ENCODE measurements at places on chromosomes 6 and 20.

DNA sequence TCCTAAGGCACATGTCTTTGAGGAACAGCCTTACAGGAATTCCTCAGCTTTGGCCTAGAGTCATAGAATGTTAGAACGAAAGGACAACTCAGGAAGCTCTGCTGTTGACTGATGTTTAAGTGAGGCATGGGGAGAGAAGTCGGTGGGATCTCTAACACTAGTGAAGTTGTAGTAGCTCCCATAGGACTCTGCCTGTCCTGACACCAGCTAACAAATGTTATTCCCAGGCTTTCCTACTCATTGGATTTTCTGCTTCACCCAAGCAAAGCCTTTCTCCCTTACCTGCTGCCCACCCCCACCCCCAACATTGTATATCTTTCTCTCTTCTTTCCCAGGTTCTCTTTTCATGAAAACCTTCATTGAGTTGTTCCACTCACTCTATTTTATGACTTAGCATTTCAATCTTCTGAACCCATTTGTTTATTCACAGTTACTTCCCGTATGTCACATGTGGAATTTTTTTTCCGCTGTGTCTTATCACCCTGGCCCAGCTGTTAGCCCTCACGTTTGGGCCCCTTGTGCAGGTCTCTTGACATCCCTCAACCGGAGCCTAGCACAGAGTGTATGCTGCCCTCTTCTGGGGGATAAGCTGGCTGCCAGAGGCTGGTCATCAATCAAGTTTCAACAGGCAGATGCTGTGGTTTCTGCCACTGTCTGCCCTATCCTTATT is 39.2 kb upstream of the RNF8 start:
- DNase-seq = no peak

DNA sequence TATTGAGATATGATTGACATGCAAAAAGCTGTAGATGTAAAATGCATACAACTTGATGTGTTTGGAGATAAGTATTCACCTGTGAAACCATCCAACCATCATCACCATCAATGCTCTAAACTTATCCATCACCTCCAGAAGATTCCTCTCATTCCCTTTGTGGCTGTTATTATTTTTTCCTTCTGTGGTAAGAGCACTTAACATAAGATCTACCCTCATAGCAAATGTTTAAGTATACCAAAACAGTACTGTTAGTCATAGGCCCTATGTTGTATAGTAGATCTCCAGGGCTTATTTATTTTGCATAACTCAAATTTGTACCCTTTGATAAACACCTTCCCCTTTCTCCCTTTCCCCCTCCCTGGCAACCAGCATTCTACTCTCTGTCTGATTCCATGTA is 31.2 kb upstream of the CCN6 start:
- no peak for DNase-seq

DNA sequence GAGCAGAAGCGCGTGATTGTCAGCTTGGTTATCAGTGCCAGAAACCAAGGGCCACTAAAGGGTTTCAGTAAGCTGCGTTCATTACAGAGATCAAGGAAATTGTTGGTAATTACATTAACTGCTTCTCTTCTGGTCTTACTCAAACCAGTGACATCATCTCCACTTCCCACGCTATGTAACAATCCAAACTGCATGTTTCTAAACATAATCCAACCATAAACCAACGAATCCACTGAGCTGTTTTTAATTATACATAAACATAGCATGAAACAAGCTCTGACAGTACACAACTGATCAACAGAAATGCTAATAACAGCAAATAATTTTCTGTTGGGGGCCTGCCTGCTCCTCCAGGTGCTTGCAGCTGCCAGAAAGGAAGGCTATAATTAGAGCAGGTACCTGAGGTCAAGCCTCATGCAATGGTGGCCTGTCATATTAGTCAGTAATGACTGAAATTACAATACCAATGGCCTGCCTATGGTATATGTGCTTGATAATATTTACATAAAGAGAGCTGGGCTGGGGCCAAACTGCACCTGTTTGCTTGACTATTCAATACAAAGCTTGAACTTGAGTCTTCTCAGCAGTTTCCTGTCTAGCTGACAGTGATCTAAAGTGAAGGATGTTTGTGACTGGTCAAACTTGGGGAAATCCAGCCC is 40.1 kb downstream of the ILRUN start:
- no peak for DNase-seq

GRCh38 chr6:54689620-54690019 is 157.0 kb upstream of the FAM83B start:
- DNase-seq = no peak

GRCh38 chr6:160634706-160635105 is 29.4 kb downstream of the LPA start:
- DNase-seq = no peak

DNA sequence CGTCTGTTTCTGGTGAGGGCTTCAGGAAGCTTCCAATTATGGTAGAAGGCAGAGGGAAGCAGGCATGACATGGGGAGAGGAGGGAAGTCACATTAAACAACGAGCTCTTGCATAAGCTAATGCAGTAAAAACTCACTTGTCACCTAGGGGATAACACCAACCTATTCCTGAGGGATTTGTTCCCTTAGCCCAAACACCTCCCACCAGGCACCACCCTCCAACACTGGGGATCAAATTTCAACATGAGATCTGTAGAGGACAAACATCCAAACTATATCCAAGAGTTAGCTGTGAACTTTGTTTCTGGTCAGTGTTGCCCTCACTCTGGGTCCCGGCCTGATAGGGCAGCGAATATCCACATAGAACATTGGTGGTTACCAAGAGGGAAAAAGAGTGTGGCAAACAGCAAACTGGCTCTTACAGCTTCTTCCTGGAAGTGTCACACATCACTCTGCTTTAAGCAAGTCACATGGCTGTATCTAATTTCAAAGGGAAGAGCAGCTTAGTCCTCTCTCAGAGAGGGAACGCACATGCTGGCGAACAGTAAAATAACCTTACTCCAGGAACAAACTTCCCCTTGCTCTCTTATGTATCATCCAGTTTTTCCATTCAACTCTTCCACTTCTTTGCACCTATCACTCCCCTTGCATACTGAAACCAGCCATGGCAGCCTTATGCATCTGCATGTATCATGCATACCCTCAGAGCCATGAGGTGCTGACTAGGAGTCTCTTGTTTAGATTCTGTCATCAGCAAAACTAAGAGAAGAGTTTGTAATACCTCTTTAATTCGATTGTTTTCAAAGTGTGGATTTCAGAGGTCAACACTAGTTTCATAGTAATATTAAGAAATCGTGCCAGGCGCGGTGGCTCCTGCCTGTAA is 4.8 kb upstream of the MOCS1 start:
- DNase-seq = no peak

- DNase-seq = peak; percentile 45
Measured at GRCh38 chr6:46652603-46653438, at the start of the genes CYP39A1 and SLC25A27. Gene CYP39A1, minus strand, starts transcription at chr6:46652818. Its CDS starts 236 bp downstream, at chr6:46652582. Gene SLC25A27, plus strand, starts transcription at chr6:46652975. Its CDS starts 218 bp downstream, at chr6:46653193.

- no peak for DNase-seq
Measured at GRCh38 chr20:49147296-49147695, 40.8 kb downstream of the STAU1 start.

- DNase-seq = no peak
Measured at GRCh38 chr20:8518878-8519277, 386.8 kb downstream of the PLCB1 start.

- no peak for DNase-seq
Measured at GRCh38 chr20:49887251-49888211, 27.8 kb downstream of the SPATA2 start.

DNA sequence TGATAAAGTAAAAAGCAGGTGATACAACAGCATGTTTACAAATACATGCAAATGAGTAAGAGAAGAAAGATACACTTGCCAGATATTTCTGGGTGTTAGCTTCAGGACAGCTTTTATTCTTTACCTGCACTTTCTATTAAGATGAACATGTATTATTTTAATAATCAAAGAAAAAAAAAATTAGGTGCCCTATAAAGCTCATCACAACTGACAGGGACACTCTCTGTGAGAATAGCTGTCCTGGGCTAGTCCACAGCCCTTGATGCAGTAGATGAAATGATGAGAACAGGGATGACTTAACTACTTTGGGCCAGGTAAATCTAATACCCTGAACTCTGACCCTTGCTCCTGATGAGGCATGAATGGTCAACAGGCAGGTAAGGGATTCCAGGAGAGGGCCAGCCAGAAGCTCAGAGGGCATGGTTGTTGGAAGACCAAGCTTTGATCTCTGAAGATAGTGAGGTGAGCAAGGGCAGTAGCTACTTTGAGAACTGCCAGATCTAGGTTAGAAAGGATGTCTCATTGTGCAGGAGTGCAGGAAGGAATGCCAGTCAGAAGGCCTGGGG is 15.6 kb downstream of the NSFL1C start:
- no peak for DNase-seq

GRCh38 chr6:132598473-132598872 is 8.9 kb upstream of the TAAR5 start:
- no peak for DNase-seq

Data from stimulated activated CD8-positive, alpha-beta memory T cell treated with anti-CD3 and anti-CD28 coated beads, Interleukin-2, amount 100 ng/mL, for 1 hour (primary cell).